ENCODE measurements at places on chromosomes 5 and 9.

DNA sequence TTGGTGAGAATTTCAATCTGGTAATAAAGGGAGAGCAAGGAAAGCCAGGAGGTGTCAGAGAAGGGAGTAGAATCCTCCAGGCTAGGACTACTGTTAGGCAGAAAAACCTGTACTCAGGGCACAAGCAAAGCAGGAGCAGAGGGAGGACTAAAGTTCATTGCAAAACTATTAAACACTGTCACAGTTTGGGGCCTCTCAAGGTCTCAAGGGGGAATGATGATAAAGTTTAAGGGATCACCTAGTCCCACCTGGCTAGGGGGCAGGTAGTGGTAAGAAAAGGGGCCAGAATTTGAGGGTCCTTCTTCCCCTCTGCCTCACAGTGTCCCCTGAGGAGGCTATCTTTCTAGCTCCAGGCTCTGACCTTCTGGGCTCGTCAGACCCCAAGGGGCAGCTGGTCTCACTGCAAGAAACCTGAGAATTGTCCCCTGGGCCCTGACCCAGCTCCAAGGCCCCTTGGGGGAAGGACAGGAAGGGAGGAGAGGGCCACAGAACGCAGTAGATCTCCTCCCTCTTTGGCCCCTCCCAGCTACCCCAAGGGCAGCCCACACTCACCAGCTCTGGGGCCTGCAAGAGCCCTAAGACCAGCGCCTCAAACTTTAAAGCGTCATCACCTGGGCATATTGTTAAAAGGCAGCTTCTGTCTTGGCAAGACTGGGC, 974 bp downstream of the CCDC69 start:
- DNase-seq = peak; percentile 38

GRCh38 chr5:123151227-123151909, 62.3 kb downstream of the PRDM6 start:
- no peak for DNase-seq

GRCh38 chr9:117340422-117340821, 74.4 kb downstream of the ASTN2 start:
- DNase-seq = no peak

GRCh38 chr5:138725153-138725817, 27.9 kb upstream of the CTNNA1 start:
- DNase-seq = no peak

GRCh38 chr9:138038244-138038671, 160.7 kb downstream of the CACNA1B start:
- DNase-seq = no peak

DNA sequence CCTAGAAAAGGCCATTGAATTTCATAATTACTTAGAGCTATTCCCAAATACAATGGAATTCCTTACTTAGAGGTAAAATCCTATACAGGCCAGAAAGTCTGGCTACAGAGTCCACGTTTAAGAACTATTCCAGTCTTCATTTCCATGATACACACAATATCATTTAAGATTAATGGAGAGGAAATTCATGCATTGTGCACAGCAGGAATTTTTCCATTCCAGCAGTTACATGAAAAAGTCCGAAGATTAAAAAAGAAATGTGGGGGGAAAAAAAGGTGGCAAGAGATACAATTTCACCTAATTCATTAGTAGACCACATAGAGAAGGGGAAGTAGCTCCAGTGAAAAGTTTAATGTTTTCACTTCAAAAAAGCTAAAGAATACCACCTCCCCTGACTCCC, 63.1 kb downstream of the CHD1 start:
- DNase-seq = no peak

- no peak for DNase-seq
Observed at GRCh38 chr5:26569241-26569928, 469.0 kb downstream of the CDH9 start.

DNA sequence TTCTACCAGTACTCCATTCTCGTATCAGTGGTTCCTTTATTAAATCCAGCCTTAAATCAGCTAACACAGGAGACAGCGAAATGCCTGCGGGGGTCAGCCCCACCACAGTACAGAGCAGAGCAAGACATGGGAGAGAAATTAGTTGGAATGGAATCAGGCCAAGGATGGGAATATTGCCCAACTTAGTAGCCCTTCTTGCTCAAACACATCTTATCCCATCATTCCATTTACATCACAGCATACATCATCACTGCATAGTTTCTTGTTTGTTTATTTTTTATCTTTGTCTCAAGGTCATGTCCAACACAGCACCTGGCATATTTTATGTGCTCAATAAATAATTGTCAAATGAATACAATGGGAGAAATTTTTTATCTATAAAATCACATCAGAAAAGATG, 34.3 kb upstream of the DAB2 start:
- no peak for DNase-seq

- no peak for DNase-seq
Observed at GRCh38 chr5:179321206-179321987, 23.9 kb downstream of the ADAMTS2 start.

GRCh38 chr9:116234081-116234480, 80.5 kb downstream of the PAPPA start:
- no peak for DNase-seq

DNA sequence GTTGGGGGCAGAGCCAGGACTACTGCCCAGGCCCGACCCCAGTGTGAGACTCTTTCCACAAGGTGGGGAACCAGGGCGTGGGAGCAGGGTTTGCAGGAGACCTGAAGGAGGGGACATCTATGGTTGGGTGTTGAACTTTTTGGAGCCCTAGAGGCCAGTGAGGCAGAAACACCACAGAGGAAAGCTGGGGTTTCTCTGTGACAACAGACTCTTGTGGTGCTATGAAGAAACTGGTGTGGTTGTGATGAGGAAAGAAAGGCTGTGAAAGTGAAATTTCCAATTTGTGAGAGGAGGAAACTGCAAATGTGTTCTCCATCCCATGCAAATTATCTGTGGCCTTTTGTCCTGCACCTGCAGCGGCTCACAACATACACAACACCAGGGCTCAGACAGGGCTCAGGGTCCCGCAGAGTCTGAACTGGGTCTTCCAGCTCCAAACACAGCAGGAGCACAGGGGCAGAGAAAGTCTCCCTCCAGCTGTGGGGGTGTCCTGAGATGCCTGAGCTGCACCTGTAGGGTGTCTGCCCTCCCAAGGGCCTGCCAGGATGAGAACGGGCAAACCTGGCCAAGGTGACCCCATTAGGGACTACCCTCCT, 51.4 kb upstream of the GRHPR start:
- no peak for DNase-seq

- DNase-seq = no peak
Observed at GRCh38 chr5:160286947-160287346, 25.4 kb downstream of the CCNJL start.

DNA sequence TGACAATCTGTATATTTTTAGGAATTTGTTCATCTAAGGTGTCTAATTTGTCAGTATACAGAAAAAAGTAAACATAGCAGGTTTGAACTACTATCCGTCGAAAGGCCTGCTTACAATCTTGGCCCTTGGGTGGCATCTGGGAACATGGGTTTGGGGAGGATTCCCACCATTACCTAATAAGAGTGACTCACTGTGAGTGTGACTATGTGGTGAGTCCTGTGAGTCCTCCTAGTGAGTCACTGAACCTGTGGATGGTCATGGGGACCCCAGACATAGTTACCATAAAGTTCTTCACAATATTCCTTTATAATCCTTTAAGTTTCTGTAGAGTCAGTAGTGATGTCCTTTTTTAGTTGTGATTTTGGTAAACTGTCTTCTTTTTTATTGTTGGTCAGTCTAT, 37.0 kb downstream of the RNF130 start:
- DNase-seq = no peak

DNA sequence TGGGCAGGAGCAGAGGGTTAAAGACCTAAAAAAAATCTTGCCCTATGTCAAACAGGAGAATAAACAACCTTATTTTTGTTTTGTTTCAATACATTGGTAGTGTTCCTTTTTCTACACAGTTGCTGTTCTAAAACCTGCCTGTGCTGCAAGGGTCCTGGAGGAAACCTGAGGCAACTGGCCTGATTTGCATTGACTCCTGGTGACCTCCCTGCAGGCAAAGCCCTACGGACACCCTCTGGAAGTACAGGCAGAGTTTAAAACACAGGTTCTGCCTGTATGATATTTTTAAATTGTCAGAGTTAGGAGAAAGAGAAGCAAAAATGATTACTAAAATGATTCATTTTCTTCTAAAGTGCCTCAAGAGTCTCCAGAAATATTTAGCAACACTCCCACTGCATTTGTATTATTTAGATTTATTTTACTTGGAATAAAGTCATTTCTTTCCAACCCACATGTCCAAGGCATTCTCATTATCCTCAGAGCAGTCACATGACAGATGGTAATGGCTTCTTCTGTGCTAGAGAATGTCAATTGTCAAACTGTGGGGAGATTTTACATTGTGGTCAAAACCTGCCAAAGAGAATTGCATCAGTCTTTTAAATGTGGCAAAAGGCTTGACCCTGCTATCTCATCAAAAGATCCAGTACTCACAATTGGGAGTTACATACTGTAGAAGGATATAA, 559.6 kb downstream of the CETN3 start:
- DNase-seq = no peak

- no peak for DNase-seq
Observed at GRCh38 chr5:88877826-88878225, 5.2 kb downstream of the MEF2C start.

DNA sequence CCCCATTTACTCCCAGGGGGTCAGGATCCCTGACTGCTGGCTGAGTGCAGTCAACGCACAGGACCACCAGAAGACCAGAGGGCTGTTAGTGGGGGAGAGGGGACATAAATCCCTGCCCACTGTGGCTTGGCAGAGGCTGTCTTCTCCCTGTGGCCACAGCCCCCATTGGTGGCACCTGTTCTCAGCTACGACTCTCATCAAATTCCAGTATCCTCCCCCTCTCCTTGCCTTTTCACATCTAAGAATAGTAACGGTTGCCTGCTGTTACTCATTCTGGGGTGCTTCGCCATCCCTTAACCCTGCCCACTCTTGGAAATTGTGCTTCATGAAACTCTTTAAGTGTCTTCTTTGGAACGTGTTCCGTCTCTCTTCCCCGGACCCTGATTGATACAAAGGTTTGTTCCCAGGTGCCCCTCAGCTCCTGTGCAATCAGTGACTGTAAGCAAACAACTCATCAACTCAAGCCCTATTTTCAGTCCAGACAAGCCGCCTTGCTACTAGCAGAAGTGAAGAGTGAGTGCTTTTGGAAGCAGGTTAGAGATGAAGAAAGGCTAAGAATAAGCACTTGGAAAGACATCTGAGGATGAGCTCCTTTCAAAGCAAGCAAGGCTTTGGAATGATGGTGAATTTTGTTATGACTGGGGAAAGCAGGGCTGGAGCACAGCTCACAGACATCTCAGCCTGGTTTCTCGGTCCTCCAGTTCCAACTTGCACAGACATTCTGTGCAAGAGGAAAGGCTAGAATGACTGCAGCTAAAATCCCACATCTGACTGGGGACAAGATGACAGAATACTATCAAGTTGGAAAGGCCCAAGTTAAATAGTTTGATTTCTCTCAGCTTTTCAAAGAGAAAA, 22.9 kb upstream of the DENND1A start:
- DNase-seq = no peak

GRCh38 chr5:14821100-14821845, 50.3 kb downstream of the ANKH start:
- no peak for DNase-seq

GRCh38 chr5:154273028-154273617, 82.6 kb downstream of the GALNT10 start:
- DNase-seq = no peak

- no peak for DNase-seq
Observed at GRCh38 chr5:79793722-79794121, 104.1 kb downstream of the CMYA5 start.

DNA sequence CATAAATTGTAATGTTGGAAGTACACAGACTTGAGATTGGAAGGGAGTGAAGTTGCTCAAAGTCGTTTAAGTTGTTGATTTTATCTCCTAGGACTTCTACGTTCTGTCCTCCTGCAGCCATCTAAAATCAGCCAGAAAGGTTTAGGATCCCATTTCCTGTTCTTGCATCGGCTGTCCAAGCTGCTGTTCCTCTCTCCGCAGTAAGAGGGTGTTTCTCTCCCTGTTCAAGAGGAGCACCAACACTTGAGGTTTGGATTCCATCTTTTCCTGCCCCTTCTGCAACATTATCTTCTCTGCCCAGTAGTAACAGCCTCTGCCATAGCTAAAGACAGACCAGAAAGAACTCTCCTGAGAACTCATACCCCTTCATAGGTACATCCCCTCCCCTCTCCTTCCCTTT, 373.4 kb downstream of the GADD45G start:
- no peak for DNase-seq

DNA sequence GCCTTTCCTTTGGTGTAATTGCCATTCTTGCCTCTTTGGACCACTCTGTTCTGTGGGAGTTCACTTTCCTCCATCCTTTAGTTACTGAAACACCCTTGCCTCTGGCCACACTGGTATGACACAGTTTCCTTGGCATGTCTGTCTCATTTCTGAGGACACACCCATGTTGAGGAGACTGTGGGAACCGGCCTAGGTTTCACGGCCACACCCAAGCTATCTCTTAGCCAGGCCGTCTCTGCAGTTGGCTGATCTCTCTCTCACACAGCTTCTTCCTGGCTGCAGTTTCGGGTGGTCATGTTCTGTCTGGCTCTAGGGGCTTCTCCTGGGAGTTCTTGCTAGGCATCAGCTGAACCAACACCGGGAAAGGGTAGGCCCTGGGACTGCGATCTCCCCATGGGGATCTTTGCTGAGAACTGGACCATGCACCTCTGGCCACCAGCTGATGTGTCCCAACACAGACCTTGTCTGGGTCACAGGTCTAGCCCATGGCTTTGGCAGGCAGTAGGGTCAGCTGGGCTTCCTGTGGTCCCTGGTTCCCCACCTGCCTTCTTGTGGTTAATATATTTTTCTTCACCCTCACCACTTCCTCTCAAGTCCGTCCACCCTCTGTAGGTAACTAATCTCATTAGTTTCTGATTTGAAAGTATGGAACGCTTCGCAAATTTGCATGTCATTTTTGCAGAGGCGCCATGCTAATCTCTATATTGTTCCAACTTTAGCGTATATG, 24.9 kb downstream of the ARHGEF37 start:
- no peak for DNase-seq

GRCh38 chr9:93646640-93647178, 70.3 kb downstream of the PHF2 start:
- no peak for DNase-seq

- no peak for DNase-seq
Observed at GRCh38 chr9:115211413-115212124, 93.6 kb upstream of the TNC start.

GRCh38 chr9:95355500-95355899, 38.0 kb upstream of the FANCC start:
- DNase-seq = no peak

GRCh38 chr9:78547831-78548230, 250.9 kb downstream of the PSAT1 start:
- DNase-seq = no peak

GRCh38 chr5:18114151-18114757, 480.0 kb downstream of the TAF11L14 start:
- DNase-seq = no peak

All from activated T-cell treated with anti-CD3 and anti-CD28 coated beads for 1 hour (primary cell).